ENCODE measurements at places on chromosomes 13 and 19. TPM values are rescaled to one million over a fixed set of nuclear protein-coding genes. Genes with fewer than 3 reads are reported as not detected.

The CSNK1G2 gene
- total RNA-seq: 18.2 TPM

The TMPRSS9 gene
- total RNA-seq: not detected

- H3K36me3 ChIP-seq: no peaks in the 10 kb centered on the region
- H3K4me3 ChIP-seq: no peak overlapping the region
These were observed 112.7 kb downstream of the OLFM4 start for GRCh38 chr13:53141336-53141735.

DNA sequence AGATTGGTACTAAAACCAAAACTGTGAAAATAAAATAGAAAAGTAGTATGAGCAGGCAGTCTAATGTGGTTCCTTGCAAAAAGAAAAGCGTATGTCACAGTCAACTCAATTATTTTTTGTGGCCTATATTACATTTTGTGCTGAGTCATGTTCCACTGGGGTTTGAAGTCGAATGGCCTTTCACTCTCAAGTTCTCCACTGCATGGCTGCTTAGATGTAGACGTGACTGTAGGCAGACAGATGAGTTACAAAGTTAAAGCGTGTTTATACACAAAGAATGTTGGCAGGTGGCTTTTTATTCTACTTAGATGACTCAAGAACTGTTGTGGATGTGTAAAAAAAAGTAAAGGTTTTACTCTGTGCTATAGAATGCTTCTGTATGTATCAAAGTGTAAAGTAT, 133.9 kb downstream of the SLITRK6 start:
- no peaks in the 10 kb centered on the region for H3K27me3 ChIP-seq
- H3K4me1 ChIP-seq: no peaks in the 10 kb centered on the region
- H3K36me3 ChIP-seq: no peaks in the 10 kb centered on the region
- H3K4me3 ChIP-seq: no peak overlapping the region
- no peak overlapping the region for H3K27ac ChIP-seq

The C19orf44 gene
- total RNA-seq: 1.6 TPM
